NCI-H2081 treated with DMSO at 0.1 percent for 48 hours (cell line): ENCODE measurements at places on chromosomes 7 and 10.

DNA sequence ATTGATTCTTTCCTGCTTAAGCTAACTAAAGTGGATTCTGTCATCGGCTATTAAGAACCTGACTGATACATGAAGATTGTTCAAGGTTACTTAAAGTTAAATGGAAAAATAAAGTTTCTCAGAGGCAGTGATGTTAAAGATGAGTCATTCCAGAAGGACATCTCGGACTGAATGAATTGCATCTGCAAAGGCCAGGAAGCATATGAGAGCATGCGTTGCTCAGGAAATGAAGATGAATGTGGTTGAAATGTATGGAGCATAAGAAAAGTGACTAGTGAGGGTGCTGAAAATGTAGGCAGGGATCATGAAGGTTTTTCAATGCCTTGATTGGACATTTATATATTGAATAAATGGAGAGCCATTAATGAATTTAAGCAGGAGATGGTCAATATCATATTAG is 133.9 kb upstream of the GHITM start:
- DNase-seq: no peak

DNA sequence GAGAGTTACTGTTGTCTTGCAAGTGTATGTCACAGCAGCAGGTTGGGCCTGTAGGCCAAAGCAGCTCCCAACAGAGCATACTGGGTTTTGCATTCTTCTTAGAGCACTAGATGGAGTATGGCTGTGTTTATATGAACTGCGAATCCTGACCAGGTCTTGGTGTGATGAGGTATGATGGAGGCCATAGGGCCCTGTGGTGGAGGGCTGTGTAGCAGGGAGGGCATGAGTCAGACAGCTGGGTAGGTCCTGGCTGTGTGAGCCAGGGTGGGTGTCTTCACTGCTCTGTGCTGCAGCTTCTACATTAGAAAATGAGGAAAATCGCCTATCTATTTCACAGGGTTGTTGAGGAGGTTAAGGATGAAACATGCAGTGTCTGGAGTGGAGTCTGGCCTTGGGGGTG is 124.2 kb downstream of the BUB3 start:
- no peak for DNase-seq

GRCh38 chr7:83835424-83835823 is 186.5 kb upstream of the SEMA3E start:
- DNase-seq: no peak

DNA sequence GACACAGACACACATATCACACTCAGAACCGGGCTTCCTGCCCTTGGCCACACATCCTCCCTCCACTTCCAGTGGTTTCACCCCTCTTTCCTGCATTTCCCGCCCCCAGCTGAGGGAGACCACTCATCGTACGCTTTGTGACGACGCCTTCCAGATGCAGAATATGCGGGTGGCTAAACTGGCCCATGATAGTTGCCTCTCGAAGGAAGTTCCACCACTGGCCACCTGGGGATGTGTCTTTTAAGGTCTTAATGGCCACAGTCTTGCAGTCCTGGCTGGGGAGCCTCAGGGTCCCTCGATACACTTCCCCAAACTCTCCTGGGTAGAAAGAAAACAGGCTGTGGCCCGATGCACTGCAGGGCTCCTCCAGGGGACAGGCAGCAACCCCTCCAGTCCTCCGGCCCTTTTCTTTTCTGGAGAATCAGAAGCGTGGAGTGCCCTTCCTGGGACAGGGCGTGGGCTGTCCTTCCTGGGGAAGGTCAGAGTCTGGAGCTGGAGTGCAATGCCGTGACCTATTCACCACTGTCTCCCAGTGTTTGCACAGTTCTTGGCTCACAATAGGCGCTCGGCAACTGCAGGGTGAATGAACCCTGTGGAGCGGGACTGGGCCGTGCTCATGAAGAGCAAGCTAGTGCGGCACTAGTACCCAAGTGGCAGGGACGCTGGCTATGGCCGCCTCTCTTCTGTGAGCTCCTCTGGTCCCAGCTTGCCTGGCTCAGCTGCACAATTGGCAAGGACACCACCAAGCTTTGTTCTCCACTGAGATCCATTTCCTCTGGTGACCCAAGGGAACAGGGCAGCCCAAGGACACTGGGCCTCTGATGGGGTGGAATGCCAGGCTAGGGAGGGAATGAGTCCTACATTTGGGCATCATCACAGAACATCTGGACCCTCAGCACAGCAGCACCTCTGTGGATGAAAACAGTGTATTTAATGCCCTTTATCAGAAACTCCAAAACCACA is 13.2 kb downstream of the EPHA1 start:
- DNase-seq: no peak

- no peak for DNase-seq
Measured at GRCh38 chr7:57404967-57405421, 45.0 kb upstream of the ZNF716 start.
